Immature natural killer cell (primary cell): ENCODE measurements at places on chromosomes 2 and 18. TPM values are rescaled to one million over a fixed set of nuclear protein-coding genes. Genes with fewer than 3 reads are reported as not detected.

Gene APOB
- polyA plus RNA-seq: not detected

GRCh38 chr2:238965371-238966071 lies 117.6 kb downstream of the TWIST2 start:
- no peak for DNase-seq

DNA sequence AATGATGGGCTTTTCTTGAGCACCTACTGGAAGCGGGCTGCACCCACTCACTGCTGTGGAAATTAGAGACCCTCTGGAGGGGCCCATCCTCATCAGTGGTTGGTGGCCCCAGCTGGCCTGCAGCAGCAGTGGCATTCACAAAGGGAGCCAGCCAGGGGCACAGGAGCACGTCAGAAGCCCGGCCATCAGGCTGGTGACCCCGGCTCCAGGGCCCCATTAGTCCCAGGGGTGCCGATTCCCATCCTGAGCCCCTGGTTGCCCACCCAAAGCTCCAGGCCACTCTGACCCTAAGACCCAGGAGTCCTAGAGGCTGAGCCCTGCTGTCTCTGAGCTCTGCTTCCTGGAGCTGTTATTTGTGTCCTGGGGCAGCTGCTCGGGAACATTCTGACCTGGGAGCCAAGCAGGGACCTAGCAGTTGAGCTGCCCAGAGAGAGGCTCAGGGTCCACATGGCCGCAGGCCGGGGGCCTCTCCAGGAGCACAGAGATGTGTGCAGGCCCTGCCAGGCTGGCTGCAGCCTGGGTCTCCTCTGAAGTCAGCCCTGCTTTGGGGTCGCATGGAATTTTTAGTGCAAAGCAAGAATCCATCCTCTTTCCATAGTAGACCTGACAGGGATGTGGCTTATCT lies 207.2 kb downstream of the KLHL29 start:
- DNase-seq: no peak

Gene WNT10A
- polyA plus RNA-seq: not detected

- no peak for DNase-seq
Observed at GRCh38 chr18:45321520-45321919, 293.8 kb upstream of the SLC14A2 start.

- peak; percentile 62 for DNase-seq
Observed at GRCh38 chr2:171553858-171554257, 31.6 kb downstream of the CYBRD1 start.

Gene NEB
- polyA plus RNA-seq: 0.61 TPM

Gene SGO2
- 6.1 TPM for polyA plus RNA-seq

DNA sequence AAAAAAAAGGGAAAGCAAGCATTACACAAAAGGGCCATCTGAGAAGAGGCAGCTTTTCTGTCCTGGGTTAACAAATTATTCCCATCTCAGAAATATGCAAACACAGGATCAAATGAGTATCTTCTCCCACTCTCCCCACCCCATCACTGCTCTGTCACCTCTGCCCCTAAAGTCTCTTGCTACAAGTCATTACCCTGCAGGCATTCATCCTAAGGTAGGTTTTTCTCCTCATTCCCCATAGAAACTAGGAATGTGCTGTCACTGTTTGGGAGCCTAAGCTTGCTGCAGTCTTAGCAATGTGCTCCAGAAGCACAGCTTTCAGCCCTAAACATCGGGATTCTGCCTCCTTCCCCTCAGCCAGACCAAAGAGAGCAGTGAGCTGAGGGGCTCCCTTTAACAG lies 3.6 kb downstream of the LRRTM1 start:
- no peak for DNase-seq

DNA sequence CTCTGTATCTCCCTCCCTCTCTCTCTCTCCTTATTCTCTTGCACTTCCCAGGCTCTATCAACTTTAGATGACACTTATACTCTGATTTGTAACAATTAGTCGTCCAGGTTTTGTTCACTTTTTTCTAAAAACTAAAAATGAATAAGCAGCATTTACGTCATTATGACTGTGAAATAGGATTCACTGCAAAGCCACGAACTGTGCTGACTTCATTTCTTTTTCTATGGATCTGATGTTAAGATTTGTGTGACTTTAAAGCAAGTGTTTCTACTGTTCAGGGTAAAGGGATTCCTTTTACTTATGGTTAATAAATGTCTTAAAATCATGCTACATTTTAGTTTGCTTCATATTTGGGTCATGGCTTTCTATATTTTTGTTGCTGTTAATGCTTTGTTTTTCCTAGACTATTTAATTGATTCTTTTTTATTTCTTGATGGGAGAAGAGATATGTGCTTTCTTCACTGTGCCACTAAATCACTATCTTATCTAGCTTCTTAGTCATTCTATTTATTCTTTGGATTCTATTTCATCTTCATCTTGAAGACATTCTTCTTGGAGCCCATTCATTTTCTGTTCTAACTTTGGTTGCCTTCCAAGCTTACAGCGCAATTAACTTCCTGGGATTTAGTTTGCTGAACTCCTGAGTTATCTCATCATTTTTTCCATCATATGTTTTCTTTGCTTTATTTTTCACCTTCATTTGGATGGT lies 480.4 kb upstream of the TRIB2 start:
- no peak for DNase-seq

Gene NOSTRIN
- polyA plus RNA-seq: not detected

DNA sequence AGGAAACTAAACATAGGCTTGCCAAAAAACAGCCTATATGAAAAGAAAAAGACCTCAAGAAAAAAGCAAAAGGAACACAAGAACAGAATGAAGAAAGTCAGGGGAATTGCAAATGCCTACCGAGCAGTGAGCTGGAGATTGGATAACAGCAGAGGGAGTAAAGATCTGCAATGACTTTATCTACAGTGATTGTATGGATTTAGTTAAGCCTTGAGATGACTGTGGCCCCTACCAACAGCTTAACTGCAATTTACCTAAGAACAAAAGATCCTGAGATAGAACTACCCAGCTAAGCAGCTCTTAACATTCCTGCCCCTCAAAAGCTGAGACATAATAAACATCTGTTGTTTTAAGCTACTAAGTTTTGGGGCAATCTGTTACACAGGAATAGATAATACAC lies 20.5 kb downstream of the LNPK start:
- no peak for DNase-seq
